ENCODE measurements at places on chromosomes 11 and 22. TPM values are rescaled to one million over a fixed set of nuclear protein-coding genes. Genes with fewer than 3 reads are reported as not detected.

MCAM gene
- 417 TPM for total RNA-seq

PIH1D2 gene
- 1.3 TPM for total RNA-seq

RPS19BP1 gene
- 104 TPM for total RNA-seq

MS4A15 gene
- total RNA-seq: not detected

KRTAP5-10 gene
- not detected for total RNA-seq

IL17REL gene
- not detected for total RNA-seq

MMP1 gene
- 30.6 TPM for total RNA-seq

LAMTOR1 gene
- total RNA-seq: 204 TPM

CATSPER1 gene
- total RNA-seq: not detected

FGF3 gene
- not detected for total RNA-seq

TTC36 gene
- total RNA-seq: not detected

RIMBP3B gene
- total RNA-seq: not detected

GGTLC2 gene
- total RNA-seq: not detected

SMTNL1 gene
- total RNA-seq: not detected

RSF1 gene
- total RNA-seq: 23.2 TPM

CSF2RB gene
- not detected for total RNA-seq

CDC42BPG gene
- total RNA-seq: 8.1 TPM

Data from hair follicular keratinocyte (primary cell).